ENCODE measurements at places on chromosomes 11 and 22.

GRCh38 chr11:8759634-8760033, 77.0 kb downstream of the RPL27A start:
- DNase-seq, result no peak

DNA sequence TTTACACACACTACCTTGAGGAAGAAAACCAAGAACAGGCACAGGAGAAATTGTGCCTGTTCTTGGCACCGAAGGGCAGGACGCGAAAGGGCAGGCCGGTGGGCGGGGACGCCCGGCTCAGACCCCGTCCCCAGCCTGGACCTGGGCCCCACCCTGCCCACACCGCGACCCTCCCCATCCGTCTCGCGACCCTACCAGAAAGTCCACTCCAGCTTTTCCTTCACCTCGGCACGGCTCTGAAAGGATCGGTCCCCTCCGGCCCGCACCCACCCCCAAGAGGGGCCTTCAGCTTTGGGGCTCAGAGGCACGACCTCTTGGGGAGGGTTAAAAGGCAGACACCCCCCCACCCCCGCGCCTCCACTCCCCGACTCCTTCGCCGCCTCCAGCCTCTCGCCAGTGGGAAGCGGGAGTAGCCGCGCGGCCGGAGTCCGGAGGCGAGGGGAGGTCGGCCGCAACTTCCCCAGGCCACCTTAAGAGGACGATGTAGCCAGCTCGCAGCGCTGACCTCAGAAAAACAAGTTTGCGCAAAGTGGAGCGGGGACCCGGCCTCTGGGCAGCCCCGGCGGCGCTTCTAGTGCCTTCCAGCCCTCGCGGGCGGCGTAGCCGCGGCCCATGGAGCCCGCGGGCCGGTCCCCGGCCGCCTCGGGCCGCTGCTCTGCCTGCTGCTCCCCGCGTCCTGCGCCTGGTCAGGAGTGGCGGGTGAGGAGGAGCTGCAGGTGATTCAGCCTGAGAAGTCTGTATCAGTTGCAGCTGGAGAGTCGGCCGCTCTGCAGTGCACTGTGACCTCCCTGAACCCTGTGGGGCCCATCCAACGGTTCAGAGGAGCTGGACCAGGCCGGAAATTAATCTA, 4.4 kb downstream of the SEC14L6 start:
- no peak for DNase-seq

DNA sequence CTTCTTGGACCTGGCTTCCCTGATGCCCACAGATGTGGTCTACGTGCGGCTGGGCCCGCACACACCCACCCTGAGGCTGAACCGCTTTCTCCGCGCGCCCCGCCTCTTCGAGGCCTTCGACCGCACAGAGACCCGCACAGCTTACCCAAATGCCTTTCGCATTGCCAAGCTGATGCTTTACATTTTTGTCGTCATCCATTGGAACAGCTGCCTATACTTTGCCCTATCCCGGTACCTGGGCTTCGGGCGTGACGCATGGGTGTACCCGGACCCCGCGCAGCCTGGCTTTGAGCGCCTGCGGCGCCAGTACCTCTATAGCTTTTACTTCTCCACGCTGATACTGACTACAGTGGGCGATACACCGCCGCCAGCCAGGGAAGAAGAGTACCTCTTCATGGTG, 1.2 kb downstream of the CNGA4 start:
- DNase-seq, result no peak

- DNase-seq, result no peak
Measured at GRCh38 chr22:32999039-32999815, 59.0 kb downstream of the SYN3 start.

- no peak for DNase-seq
Measured at GRCh38 chr11:117870103-117870952, 6.1 kb downstream of the FXYD6 start.

DNA sequence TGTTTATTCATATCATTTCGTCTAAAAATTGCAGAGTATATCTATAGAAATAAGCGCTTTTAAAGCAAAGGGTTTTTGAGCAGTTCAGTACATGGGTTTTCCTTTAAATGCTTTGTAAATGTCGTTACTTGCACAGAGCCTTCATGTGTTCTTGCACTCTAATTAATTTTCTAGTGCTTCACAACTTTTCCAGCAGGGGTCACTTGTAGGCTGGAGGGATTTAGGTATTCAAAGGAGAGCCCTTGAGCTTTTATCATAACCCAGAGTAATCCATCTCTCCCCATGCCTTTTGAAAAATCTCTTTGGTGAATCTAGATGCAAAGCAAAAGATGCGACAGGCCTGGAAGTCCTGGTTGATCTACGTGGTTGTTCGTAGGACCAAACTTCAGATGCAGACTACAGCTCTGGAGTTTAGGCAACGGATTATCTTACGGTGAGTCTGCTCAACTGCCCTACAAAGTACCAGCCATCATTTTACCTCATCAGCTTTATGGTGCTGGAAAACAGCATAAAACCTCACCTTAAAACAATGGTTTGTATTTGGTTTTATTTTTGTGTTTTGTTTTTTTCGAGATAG, 60.4 kb downstream of the SFI1 start:
- DNase-seq, result no peak

GRCh38 chr11:44771841-44772240, 45.1 kb downstream of the TSPAN18 start:
- DNase-seq, result no peak

- DNase-seq, result peak; percentile 86
Measured at GRCh38 chr11:65420979-65421793, 1.4 kb upstream of the NEAT1 start.

DNA sequence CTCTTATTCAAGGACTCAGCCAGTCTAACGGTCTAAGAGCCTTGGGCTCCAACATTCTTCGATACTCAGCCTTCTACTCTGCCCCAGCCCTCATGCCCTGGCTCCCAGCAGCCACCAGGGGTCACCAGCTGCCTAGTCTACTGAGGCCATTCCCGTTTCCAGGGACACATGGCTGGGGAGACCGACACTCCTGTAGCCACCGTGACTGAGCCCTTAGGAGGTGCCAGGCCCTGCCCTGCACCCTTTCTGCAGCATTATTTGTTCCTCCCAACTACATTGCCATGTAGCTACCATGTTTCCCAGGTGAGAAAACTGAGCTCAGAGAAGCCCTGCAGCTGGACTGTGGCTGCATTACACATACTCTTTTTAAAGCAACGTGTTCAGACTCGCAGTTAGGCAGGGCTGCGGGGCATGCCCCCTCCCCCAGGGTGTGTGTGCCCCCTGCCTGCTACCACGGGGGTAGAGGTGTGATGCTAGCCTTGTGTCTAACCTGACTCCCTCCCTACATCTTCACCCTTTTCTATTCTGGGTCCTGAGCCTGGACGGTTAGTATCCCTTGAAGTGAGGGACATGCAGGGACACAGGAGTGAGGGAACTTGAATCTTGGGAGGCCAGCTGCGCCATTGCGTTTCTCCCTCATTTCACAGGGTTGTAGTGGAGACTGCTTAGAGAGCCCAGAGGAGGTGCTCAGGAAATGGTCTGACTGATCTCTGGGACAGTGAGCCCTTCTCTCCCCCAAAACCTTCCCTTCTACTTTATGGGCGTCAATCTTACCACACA, 17.5 kb downstream of the ATG16L2 start:
- peak; percentile 67 for DNase-seq

- no peak for DNase-seq
Measured at GRCh38 chr22:22048318-22048942, 65.8 kb upstream of the TOP3B start.

DNA sequence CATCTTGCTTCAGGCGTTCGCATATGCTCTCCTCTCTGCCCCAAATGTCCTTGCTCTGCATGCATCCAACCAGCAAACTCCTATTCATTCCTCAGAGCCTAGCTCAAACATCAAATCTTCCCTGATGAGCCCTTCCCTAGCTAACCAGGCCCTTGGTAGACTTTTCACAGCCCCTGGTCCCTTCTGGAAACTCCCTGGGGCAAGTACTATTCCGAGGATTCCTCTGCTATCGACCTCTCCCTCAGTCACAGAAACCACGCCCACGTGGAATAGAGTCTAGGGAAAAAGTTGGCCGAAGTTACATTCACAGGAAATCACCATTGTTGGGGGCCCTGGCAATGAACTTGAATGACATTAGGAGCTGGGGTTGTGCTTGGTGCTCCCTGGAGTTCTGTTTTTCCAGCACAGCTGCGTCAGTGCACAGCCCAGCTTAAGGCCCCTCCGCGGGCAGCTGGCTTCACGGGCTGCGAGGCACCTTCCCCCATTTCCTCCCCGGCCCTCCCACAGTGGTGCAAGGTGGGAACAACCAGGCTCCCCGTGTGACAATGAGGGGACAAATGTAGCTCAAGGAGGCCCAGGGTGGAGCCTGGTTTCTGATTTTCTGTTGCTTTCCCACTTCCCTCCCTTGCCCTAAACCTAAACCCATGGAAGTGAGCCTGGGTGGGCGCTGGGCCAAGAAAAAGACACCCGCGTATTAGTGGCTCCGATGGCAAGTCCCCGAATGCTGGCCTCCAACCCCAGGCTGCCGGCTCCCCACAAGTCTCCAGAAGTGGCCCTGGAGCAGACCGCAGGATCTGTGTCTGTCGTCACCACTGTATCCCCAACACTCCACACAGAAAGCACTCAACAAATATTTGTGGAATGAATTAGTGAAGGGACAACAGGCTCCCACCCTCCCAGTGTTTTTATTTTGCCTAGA, 4.3 kb upstream of the ATP5MGL start:
- DNase-seq, result no peak

DNA sequence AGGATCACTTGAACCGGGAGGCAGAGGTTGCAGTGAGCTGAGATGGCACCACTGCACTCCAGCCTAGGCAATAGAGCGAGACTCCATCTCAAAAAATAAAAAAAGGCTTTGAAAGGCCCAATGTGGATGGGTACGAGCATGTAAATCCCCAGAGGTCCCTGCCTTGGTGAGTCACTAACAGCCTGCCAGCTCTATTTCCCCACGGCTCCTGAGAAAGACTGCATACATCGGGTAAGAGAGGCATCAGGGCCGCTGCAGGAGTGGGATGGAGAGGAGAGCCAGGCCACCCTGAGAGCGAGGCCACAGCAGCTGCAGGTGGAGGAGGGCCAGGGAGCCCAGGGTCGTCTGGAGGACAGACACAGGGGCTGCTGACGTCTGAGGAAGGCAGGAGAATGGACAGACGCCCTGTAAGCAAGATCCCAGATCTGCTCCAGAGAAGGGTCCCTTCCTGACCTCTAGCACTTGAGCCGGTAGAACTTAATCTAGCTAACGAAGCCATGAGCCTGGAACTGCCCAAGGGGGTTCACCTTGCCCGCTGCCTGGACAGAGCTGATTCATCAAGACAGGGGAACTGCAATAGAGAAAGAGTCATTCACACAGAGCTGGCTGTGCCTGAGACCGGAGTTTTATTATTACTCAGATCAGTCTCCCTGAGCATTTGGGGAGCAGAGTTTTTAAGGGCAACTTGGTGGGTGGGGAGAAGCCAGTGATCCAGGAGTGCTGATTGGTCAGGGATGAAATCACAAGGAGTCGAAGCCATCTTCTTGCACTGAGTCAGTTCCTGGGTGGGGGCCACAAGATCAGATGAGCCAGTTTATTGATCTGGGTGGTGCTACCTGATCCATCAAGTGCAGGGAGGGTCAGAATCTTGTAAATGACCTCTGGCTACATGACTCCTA, 5.1 kb upstream of the KRTAP5-9 start:
- DNase-seq, result no peak

- no peak for DNase-seq
Measured at GRCh38 chr11:84780689-84781293, 846.4 kb downstream of the DLG2 start.

- DNase-seq, result peak; percentile 13
Measured at GRCh38 chr11:106091480-106092123, 14.1 kb downstream of the AASDHPPT start.

DNA sequence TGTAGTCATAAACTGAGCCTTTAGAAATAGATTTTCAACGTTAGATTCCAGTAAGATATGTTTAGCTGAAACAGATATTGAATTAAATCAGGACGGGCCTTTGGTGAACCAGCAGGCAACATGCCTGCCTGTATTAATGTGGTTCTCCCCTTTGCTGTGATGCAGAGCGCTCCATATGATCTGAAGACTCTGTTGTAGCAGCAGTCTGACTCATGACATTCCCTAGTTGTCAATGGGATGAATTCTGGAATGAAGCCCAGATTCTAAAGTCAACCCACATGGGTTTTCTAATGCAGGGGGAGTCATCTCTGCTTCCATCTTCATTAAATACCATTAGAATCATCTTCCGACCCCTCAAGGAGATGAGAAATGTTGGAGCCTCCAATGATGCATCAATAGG, 864.5 kb downstream of the NTM start:
- DNase-seq, result no peak

DNA sequence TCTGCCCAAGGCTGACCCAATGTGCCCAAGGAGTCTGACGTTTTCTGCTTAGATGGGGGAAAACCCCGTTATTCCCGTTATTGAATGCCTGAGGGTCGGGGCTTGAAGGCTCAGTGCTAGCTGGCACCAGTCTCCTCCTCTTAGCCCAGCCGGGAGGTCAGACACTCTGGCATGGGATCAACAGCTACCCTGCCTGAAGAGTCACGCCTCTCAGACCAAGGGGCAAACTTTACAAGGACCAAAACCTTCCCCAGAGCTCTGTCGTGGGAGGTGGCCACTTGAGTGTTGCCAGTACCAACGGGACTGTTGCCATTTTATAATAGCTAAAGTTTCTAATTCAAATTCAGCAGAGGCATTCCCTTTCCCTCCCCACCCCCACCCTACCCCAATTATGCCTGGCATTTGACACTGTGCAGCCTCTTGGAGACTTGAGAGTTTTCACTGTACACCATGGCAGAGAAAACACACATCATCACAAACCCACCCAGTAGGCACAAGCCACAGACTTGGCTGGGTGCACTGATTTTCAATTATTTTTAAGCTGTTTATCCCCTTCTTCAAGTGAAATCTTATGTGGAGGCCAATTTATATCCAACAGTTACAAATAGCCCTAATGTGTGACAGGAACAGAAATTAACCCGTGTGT, 137.5 kb upstream of the SYT13 start:
- no peak for DNase-seq

- DNase-seq, result no peak
Measured at GRCh38 chr11:40328890-40329614, 1130.4 kb downstream of the LRRC4C start.

DNA sequence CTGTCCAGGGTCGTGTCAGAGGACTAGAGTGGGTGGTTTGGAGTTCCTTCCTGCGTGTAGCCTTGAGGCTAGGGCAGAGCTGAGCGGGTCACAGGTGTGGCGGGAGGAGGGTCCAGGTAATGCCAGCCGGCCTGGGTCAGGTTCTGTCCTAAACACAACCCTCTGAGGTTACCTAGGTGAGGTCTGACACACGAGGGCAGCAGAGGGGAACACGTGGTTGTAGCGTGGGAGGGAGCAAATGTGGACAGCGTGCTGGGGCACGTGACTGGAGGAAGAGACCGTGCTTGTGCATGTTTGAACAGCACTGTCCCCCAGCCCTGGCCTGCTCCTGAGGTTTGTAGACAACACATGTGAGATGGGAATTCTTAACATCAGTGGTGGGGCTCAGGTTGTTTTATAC, 13.1 kb downstream of the MOV10L1 start:
- no peak for DNase-seq

GRCh38 chr11:68843052-68843561, 1.4 kb upstream of the CPT1A start:
- peak; percentile 70 for DNase-seq

- no peak for DNase-seq
Measured at GRCh38 chr22:28243539-28243938, 324.5 kb upstream of the PITPNB start.

GRCh38 chr11:95296621-95297025, 65.6 kb upstream of the SESN3 start:
- DNase-seq, result no peak

GRCh38 chr11:102386136-102386734, 39.2 kb downstream of the BIRC2 start:
- no peak for DNase-seq

GRCh38 chr11:45501392-45502225, 163.8 kb downstream of the CHST1 start:
- DNase-seq, result no peak
